Lung (tissue), 17 donors: ENCODE measurements at places on chromosomes 1 and 21. TPM values are rescaled to one million over a fixed set of nuclear protein-coding genes. Genes with fewer than 3 reads are reported as not detected.
A peak's percentile ranks its signal among the peaks of the same experiment; 100 is the strongest.

- no peak for DNase-seq
Measured at GRCh38 chr1:112625696-112626095, 6.1 kb downstream of the CAPZA1 start.

DNA sequence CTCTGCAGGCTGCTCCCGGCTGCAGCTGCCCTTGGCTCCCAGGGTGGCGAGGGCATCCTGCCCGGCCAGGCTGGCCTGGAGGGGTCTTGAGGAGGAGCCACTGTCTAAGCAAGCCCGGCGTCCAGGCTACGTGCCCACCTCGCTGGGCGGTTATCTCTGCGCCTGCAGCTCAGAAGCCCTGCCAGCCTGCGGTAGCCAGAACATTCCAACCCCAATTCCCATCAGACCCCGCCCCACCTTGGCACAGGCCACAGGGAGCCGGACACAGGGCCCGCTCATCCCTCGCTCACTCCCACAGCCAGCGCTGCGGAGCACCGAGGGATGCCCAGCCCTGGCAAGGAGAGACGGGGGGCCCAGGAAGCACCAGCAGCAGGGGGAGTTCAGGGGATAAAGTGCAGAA, 53.9 kb downstream of the MEGF6 start:
- no peak for DNase-seq

DNA sequence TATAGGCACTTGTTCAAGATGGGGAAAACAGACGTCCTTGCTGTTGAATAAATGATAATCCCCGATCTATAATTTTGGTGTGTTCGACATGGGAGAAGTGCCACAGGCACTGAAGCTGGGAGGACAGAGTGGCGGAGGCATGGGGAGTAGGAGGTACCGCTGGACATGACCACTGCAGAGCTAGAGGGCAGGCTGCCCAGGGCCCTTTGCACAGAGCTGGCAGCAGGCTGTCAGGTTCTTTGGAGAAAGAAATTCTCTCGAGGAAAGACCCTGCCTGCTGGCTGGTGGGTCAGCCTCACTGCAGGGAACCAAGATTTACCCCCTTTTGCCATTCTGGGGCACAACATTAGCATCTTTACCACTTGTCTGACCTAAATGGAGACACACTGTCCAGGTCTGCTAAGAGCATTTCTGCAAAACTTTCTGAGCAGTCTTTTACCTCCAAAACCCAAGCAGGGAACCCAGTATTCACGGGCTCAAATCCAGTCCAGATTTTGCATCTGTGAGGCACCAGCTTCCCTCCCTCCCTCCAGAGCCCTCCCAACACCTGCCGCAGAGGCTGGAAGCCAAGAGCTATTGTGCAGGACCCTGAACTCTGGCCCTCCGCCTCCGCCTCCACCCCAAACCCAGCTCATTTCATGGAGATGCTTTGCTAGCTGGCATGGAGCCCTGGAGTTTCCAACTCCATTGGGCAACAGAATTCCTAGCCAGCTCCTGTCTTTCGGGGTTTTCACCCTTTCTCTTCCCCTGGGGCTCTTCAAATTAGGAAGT, 142.3 kb downstream of the PLXNA2 start:
- DNase-seq: peak; percentile 54

DNA sequence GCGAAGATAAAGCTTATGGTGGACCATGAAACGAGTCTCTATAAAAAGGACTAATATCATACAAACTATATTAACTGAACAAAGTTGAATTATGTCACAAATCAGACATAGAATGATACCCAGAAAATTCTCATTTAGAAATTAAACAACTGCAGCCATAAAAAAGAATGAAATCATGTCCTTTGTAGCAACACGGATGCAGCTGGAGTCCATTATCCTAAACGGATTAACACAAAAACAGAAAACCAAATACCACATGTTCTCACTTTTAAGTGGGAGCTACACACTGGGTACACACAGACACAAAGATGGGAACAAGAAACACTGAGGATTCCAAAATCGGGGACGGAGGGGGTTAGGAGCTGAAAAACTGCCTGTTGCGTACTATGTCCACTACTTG, 11.5 kb downstream of the COP1 start:
- no peak for DNase-seq

DNA sequence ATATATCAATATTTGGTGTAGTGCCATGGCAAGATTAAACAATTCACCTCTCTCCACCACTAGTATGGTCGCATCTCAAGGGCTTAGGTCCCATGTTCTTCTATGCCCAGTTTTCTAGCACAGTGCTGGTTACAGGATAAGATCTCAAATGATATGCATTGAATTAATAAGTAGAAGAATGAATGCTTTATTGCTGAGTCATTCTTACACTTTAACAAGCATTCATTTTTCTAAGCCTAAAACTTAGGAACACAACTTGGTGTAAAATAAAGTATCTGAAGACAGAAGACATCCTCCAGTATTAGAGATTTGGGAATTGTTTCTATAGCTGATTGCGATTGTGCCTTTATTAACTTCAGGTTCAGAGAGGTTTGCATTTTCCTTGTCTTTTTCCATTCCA, 85.8 kb downstream of the TBX15 start:
- no peak for DNase-seq

DNA sequence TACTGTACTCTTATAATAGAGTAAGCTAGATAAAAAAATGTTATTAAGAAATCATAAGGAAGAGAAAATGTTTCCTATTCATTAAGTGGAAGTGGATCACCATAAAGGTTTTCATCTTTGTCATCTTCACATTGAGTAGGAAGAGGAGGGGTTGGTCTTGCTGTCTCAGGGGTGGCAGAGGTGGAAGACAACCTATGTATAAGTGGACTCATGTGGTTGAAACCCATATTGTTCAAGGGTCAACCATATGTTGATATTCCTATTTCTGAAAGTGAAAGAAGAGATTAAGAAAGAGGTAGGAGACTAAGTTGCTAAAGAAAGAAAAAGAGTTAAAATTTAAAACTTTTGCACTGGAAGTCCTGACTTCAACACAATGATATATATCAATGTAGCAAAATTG, 4.9 kb upstream of the ZP4 start:
- DNase-seq: no peak

The LRRC71 gene
- total RNA-seq: 17.2 TPM

DNA sequence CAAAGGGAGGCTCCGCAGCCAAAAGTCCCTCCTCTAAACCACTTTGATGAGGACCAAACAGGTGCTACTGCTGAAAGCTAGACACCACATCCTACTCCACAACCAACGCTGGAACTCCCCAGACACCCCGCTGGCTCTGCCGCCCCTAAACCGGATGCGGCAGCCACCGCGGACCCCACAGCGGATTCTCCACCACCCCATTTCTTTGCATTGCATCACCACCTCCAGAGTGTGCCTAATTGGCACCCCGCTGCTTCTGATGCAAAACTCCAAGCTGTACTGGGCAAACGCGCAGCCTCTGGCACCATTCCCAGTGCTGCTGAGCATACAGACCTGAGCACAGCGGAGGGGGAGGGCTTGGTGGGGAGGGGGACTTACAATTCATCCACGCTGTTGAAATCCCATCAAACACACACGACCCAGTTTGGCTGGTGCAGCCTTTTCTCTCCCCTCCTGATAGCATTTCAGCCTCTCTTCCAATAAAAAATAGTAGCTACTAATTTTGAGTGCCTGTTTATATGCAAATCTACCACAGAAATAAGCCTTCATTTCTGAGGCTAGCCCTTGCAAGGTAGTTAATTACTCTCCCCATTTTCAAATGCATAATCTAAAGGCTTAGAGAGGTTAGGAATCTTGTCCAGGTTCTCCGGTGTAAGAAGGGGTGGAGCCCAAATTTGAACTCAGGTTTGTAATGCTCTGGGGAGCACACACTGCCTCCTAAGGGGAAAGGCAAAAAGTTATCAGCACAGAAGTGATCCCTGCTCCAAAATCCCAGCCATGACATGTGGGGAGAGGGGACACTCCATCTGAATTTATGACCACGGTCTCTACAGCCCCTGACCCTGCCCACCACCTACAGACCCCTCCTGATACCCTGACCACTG, 12.2 kb upstream of the RGS16 start:
- DNase-seq: peak; percentile 88

- peak; percentile 76 for DNase-seq
Measured at GRCh38 chr1:39205102-39205780, 746 bp downstream of the MACF1 start.

The RHBG gene
- total RNA-seq: 0.18 TPM
